ENCODE measurements at places on chromosomes 2 and 18. TPM values are rescaled to one million over a fixed set of nuclear protein-coding genes. Genes with fewer than 3 reads are reported as not detected.
A peak's percentile ranks its signal among the peaks of the same experiment; 100 is the strongest.

Gene SAG
- total RNA-seq: not detected

Gene ALKAL2
- total RNA-seq: 17.4 TPM

Gene CRYBA2
- total RNA-seq: not detected

GRCh38 chr2:19609266-19609665 lies 250.8 kb upstream of the OSR1 start:
- no peaks in the 10 kb centered on the region for H3K36me3 ChIP-seq
- H3K27ac ChIP-seq: no peak overlapping the region
- DNase-seq: no peak
- no peak overlapping the region for H3K4me3 ChIP-seq

DNA sequence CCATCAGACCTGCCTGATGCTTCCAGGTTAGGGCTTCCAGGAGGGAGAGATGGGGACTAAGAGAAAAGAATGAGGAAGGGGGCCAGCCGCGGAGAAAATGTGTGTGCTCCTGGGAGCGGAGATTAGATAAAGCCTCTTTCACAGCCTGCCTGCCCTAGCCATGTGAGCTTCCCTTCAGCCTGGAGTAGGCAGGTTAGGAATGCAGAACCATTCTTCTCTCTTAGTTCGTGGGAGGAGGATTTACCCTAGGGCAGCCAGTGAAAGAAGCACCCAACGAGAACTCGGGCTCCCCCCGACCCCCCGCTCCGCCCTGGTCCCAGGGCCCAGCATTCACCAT lies 36.1 kb downstream of the POMC start:
- no peaks in the 10 kb centered on the region for H3K27me3 ChIP-seq
- H3K36me3 ChIP-seq: no peaks in the 10 kb centered on the region
- peak overlapping the region; percentile 40 for H3K4me3 ChIP-seq
- H3K27ac ChIP-seq: no peak overlapping the region
- H3K4me1 ChIP-seq: peaks cover 10% of the 10 kb centered on the region

GRCh38 chr2:23549821-23550530 lies 165.0 kb downstream of the KLHL29 start:
- peaks cover 24% of the 10 kb centered on the region for H3K4me1 ChIP-seq
- no peaks in the 10 kb centered on the region for H3K27me3 ChIP-seq
- no peak overlapping the region for H3K4me3 ChIP-seq
- DNase-seq: no peak
- H3K36me3 ChIP-seq: no peaks in the 10 kb centered on the region
